ENCODE measurements at places on chromosomes 13 and 19.
A peak's percentile ranks its signal among the peaks of the same experiment; 100 is the strongest.

GRCh38 chr19:1082165-1082927 is 12.8 kb downstream of the POLR2E start:
- peak; percentile 81 for DNase-seq

DNA sequence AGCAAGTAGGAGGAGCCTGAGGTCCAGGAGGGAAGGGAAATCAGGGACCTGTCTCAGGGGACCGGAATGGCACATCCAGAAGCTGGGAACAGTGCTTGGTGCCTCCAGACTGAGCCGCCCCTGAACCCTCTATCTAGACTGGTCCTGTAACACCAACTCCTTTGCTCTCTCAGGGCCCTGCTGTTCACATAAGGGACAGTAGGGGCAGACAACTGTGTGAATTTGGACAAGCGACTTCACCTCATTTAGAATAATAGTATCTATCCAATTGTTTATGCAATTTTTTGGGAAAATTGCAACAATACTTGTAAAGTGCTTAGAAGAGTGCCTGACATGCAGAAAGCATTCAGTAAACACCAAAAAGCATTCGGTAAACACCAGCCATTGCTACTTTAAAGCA is 14.0 kb downstream of the SYMPK start:
- no peak for DNase-seq

GRCh38 chr19:33683881-33684537 is 62.3 kb downstream of the CHST8 start:
- DNase-seq: no peak

GRCh38 chr19:40149501-40149900 is 41.7 kb upstream of the MAP3K10 start:
- DNase-seq: no peak

DNA sequence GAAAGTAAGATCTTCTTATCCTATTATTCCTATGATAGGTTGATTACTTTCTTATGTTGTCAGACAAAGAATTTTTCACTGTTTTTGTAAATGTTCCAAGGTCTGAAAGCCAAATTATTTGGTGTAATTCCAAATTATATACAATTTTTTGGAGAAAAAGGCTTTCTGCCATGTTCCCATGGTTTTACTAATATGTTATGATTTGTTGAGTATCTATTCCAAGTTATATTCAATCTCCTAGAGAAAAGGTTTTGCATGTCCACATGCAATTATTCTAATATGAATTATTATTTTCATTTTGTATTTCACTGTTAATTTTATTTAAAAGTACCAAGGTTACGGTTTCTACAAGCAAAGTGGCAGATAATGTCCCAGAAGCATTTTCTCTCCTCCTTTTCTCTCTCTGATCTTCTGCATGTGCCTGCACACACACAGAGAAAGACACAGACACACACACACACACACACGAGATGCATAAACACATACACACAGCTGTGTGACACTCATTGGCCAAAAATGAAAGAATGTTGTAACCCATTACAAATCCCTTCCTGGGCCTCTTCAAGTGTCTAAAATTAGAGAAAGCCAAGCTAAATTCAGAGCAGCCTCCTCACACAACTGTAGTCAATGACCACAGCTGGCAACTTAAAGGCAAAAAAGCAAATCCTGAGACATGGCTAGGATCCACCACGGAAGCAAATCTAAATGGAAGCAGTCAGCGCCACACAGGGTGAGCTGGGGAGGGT is 621.0 kb downstream of the EFNB2 start:
- DNase-seq: no peak

- no peak for DNase-seq
Observed at GRCh38 chr13:28537171-28537570, 42.2 kb upstream of the FLT1 start.
